Activated naive CD4-positive, alpha-beta T cell treated with anti-CD3 and anti-CD28 coated beads, Interleukin-2, amount 50 U/mL, for 72 hours (primary cell): ENCODE measurements at places on chromosomes 7 and 10. TPM values are rescaled to one million over a fixed set of nuclear protein-coding genes. Genes with fewer than 3 reads are reported as not detected.

GRCh38 chr7:117719377-117719776, 153.9 kb downstream of the CTTNBP2 start:
- no peak for DNase-seq

DNA sequence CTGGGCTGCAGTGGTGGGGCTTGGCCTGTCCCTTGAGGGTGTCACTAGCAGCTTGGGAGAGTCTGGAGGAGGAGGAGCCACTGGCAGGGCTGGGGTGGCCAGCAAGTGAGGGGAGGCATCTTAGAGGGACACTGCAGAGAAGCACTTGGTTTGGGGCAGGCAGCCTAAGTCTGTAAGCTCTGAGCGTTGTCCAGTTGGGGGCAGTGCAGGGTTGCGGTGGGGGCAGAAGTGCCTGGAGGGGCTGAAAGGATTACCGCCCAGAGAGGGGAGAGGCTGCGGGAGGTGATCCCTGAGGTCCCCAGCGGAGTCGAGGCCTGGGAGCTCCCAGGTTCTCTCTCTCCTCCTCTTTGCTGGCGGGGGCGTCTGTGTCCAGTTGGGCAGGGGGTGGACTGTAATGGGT, 7.4 kb downstream of the ADCYAP1R1 start:
- DNase-seq: no peak

LRRC17 gene
- total RNA-seq: not detected

DNA sequence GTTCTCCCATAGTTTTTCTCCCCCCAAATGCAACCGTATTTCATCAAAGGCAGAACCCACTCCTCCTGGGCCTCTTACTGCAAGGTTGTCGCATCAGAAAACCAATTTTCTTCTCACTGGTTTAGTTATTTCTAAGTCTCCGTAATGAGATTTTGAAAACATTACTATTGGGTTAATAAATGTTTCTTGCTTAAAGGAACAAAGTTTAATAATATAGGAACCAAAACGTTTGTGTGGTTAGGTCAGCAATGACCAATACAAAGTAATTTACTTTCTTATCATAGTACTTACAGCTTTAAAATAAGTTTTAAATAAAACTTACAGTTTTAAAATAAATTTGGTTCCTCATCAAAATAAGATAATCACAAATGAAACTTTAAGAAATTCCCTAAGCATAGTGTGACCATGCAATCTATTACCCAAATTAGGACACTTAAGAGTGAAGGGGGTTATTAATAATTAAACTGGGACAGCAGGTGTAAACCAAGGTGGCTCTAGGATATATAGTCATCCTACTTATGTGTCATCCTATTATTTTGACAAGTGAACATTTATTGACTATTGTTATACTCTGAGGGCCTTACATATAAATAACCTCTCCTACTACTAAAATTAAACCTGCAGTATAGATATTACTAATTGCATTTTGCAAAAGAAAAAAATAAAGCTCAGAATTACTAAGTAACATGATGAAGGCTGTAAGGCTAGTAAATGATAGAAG, 415.4 kb upstream of the LRRN3 start:
- no peak for DNase-seq

MMD2 gene
- not detected for total RNA-seq

GRCh38 chr10:48947690-48948469, 8.2 kb upstream of the LRRC18 start:
- DNase-seq: no peak

GHRHR gene
- total RNA-seq: not detected

MKX gene
- total RNA-seq: not detected

GRCh38 chr10:77004917-77005564, 632.6 kb downstream of the KCNMA1 start:
- DNase-seq: no peak

DNA sequence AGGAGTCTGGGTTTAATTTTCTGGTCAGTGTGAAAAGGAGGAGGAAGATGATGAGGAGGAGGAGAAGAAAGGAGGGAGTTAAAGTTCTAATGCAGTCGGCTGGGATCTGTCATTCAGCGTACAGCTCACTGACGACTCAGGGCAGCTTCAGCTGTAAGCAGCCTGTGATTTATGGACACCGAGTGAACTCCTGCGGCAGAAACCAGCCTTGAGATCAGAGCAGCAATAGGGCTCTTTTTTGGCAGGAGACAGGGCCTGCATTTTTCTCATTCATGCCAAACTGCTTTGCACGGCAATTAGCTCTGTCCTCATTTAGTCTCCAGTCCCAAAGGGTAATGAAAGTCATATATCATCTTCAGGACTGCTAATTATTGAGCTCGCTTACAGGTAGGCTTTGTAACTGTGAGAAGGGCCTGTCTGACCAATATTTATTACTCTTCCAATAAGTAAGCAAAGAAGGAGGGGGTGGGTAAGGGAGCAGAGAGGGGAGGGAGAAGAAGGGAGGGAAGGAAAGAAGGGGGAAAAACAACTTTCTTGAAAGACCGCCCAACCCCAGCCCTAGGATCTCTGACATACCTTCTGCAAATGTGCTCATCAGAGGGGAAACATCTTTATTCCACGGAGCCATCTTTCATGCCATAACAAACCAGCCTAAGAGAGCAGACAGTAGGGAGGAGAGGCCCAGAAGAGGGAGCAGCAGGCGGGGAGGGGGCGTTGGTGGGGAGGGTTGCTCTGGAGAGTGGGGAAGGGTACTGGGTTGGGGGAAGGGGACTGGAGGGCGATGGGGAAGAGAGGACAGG, 48.1 kb upstream of the COMTD1 start:
- DNase-seq: no peak

DNA sequence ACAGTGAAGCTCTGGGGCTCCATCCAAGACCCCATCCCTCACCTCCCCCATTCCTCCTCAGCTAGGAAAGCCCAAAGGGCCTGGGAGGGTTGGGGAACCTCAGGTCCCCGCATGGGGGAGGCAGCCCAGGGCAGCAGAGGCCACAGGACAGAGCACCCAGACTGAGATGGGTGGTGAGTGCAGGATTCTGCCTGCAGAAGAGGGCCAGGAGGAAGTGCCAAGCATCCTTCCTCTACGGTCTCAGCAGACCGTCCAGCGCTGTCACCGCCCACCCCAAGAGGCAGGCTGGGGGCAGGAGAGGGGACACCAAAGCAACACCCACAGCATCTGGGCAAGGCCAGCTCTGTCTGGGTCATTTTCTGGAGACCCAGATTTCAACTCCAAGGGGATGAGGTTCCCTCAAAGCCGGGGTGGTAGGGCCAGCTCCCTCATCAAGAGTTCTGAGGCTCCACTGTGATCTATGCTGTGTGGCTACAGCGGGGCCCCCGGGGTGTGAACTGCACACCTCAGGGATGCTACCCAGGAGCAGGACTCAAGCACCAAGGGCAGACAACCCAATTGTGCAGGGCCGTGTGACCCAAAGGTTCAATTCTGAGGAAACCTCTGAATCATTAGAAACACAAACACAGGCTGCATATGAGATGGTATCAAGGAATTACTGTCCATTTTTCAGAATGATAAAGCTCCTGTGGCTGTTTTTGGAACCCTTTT, 46.8 kb downstream of the CAMK2B start:
- peak; percentile 41 for DNase-seq

C10orf105 gene
- 0.68 TPM for total RNA-seq

DNA sequence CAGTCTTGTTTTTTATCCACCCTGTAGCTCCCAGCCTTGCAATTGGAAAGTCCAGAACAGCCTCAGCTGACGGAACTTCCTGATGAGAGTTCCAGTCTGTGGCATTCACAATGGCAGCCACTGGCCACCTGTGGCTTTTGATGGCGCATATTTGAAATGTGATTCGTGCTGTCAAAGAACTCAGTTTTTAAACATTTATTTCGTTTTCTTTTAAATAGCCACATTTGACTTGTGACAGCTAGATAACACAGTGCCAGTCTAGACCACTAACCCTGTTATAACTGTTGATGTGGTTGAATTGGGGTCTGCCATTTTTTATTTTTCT, 97.3 kb downstream of the INPP5A start:
- DNase-seq: no peak

DNA sequence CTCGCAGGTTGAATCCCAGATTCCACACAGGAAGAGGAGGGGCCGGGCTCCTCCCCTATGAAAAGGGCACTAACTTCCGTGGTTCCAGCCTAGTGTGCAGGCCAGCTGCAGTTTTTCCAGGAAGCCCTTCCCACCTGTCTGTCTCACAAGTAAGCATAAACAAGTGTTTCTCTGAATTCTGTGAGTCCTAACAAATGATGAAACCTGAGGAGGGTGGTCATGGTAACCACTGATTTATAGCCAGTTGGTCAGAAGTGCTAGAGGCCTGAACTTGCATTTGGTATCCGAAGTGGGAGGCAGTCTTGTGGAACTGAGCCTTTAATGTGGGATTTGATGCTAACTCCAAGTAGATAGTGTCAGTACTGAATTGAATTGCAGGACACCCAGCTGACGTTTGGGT, 54.7 kb upstream of the STEAP4 start:
- DNase-seq: no peak

- no peak for DNase-seq
These were observed 7.3 kb downstream of the MMP21 start for GRCh38 chr10:125768219-125768855.

LIPF gene
- total RNA-seq: not detected

GRCh38 chr10:45239642-45240041, 75.8 kb downstream of the OR13A1 start:
- no peak for DNase-seq

GRCh38 chr7:41779918-41780317, 77.0 kb upstream of the INHBA start:
- DNase-seq: no peak

ASB4 gene
- total RNA-seq: not detected

- DNase-seq: no peak
These were observed 550.6 kb downstream of the GLRX3 start for GRCh38 chr10:130686689-130687300.

ACTR3C gene
- 2.3 TPM for total RNA-seq

PRTFDC1 gene
- total RNA-seq: 0.70 TPM

- no peak for DNase-seq
These were observed 10.1 kb downstream of the KCNIP2 start for GRCh38 chr10:101833466-101833865.

DNA sequence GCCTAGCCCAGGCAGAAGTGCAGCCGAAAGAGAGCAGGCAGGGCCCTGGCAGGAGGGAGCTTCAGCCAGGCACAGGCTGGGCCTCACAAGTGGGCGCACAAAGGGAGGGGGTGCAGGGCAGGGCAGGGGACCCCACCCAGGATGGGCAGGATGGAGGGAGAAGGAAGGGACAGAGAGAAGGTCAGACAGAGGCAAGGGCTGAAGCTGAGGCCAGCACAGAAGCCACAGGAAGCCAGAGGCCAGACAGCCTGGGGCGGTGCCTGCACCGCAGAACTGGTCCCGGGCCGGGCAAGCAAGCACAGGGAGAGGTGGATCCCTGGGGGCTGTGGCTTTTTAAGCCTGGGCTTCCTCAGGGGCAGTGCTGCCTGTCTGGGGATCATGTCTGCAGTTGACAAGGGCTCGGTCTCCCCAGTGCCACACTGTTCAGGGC, 16.7 kb downstream of the NOS3 start:
- no peak for DNase-seq

CPA1 gene
- not detected for total RNA-seq

CYP3A7 gene
- total RNA-seq: not detected

PON1 gene
- not detected for total RNA-seq

BMI1 gene
- 42.9 TPM for total RNA-seq

UTF1 gene
- not detected for total RNA-seq

DNA sequence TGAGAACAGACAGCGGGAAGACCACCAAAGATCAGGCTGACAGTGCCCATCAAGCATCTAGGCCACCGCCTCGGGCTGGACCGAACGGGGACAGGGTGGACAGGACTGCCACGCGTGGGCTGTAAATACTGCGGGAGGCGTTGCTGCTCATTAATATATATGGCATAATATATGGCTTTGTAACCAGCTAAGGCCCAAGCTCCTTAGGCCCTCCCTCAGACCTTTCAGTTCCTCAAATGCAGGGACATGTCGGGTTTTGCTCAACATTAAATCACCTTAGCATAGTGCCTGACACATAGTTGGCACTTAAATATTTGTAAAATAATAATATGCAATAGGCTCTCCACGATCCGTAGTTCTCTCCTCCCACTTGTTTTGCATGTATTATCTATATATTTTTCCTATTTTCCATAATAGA, 402 bp upstream of the TMEM168 start:
- DNase-seq: no peak

DNA sequence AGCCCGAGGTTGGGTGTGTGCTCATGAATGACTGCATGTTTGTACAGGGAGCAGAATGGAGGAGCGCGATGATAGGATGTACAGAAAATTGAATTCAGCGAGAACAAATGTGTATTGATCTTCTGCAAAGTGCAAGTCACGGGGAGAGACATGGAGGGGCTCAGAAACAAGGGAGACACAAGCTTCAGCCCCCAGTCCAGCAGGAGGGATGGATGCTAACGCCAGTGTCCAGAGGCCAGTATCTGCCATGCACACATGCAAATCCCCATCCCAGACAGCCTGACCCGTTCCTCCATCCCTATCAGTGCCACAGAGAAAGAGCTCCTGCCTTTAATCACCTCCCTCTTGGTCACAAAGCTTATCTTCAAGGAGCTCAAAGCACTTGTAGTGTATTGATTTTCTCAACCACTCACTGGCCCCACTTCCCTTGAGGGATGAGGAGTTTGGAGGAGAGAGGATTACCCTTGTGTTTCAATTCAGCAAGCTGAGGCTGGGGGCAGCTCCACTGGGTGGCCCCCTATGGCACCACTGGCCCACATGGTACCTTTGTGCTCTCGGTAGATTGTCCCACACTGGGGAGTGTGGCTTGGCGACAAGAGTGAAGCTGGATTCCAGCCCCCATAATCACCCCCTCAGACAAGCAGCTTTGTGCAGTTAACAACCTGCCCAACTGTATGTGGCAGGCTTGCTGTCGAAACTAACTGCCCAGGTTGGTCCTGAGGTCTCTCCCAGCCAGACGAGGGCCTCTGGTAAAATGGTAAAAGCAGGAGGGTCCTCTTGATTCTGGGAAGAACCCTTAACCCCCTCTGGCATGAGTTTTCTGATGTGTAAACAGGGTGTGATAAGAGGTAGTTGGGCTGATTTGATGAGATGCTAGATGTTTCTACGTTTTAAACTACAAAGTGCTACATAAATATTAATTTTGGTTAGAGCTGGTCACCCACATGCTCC, 151.6 kb upstream of the UNC5B start:
- no peak for DNase-seq

GBX1 gene
- not detected for total RNA-seq

GIMAP2 gene
- 56.5 TPM for total RNA-seq

DNA sequence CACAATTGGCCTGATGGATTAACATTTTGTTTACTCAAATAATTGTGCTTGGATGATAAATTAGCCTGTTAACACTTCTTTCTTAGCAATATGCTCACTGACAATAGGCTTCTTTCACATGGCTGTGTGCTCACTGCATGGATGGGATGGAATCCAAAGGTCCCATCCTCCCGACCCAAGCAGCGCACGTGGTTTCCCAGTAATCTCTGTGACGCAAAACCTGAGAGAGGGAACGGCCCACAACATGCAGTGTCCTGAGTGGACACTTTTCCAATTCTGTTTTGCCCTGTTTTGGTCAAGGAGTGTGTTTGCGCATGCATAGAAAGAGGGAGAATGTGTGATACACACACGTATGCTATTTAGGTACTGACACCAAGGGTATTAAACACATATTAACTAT, 42.1 kb upstream of the RASGEF1A start:
- DNase-seq: no peak

GRCh38 chr10:120727001-120727400, 124.2 kb upstream of the WDR11 start:
- DNase-seq: no peak
